ENCODE measurements at places on chromosomes 16 and 17.

- H3K4me3 ChIP-seq: no peak overlapping the region
- no peaks in the 10 kb centered on the region for H3K36me3 ChIP-seq
- H3K27me3 ChIP-seq: no peaks in the 10 kb centered on the region
These were observed 47.9 kb upstream of the NLK start for GRCh38 chr17:27994586-27994985.

- DNase-seq: peak; percentile 31
- no peaks in the 10 kb centered on the region for H3K36me3 ChIP-seq
- H3K27ac ChIP-seq: no peak overlapping the region
- H3K4me3 ChIP-seq: peak overlapping the region; percentile 75
- H3K4me1 ChIP-seq: peaks cover 79% of the 10 kb centered on the region
These were observed 800 bp downstream of the PLEKHH3 start for GRCh38 chr17:42675965-42676423.

DNA sequence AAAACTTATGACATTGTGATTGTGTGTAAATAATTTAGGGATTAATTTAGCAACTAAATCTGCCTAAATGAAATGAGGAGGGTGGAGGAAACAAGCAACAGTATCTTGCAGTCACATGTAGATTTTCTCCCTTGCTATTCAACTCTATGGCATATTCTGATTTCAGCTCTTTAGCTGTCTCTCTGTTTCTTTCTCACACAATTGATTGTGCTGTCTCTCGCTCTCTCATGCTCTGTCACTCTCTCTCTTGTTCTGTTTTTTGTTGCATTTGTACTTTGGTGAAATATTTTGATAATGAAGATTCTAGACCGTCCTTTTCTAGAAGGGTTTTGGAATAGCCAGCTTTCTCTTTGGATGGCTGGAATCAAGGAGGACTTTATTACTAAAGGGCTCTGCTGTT, 70.6 kb downstream of the BCAS3 start:
- no peak for DNase-seq
- no peaks in the 10 kb centered on the region for H3K36me3 ChIP-seq
- no peak overlapping the region for H3K27ac ChIP-seq

GRCh38 chr16:57906382-57907316, 64.3 kb downstream of the CNGB1 start:
- no peaks in the 10 kb centered on the region for H3K4me1 ChIP-seq
- H3K4me3 ChIP-seq: no peak overlapping the region
- H3K27me3 ChIP-seq: no peaks in the 10 kb centered on the region
- no peak overlapping the region for H3K27ac ChIP-seq
- H3K36me3 ChIP-seq: no peaks in the 10 kb centered on the region

DNA sequence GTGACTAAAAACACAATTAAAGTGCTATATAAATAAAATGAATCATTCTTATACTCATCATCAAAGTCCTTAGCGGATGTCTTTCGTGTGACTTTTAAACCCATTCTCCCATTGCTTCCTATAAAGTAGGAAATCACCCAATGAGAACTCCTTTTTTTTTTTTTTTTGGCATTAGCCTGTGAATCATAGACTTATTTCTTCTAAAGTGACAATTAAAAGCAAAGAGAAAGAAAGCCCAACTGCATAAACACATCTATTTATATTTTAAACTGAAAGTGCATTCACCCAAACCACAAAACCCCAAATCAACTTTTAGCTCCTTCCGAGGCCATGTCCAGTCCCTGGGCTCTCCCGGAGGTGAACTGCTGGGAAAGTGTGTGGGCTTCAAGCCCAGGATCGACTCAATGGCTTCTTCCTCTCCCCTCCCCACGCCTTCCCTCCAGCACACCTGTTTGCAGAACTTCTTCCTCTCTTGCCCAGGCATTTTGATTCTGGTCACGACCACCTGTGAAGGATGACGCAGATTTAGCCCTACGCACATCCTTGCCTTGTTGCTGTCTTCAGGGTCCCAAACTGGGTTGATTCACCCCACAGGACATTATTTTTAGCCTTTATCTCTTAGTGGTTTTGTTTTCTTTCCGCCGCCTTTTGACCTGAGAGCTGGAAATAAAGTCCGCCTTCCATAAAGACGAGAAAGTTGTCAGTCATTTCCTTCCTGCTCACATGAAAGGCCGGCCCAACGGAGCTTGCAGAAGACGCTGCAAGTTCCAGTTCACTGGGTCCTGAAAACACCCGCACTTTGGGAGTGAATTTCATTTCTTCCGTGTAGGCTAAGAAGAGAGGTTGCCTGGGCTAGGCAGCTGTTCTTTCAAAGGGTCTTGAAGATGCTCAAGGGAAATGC, 166.8 kb downstream of the MAP2K6 start:
- H3K27me3 ChIP-seq: no peaks in the 10 kb centered on the region
- DNase-seq: no peak
- H3K36me3 ChIP-seq: no peaks in the 10 kb centered on the region
- H3K4me3 ChIP-seq: peak overlapping the region; percentile 45

- no peaks in the 10 kb centered on the region for H3K36me3 ChIP-seq
- H3K4me3 ChIP-seq: no peak overlapping the region
- no peak for DNase-seq
- H3K4me1 ChIP-seq: peaks cover 19% of the 10 kb centered on the region
- H3K27ac ChIP-seq: no peak overlapping the region
These were observed 7.2 kb downstream of the SLC47A1 start for GRCh38 chr17:19540706-19541370.

DNA sequence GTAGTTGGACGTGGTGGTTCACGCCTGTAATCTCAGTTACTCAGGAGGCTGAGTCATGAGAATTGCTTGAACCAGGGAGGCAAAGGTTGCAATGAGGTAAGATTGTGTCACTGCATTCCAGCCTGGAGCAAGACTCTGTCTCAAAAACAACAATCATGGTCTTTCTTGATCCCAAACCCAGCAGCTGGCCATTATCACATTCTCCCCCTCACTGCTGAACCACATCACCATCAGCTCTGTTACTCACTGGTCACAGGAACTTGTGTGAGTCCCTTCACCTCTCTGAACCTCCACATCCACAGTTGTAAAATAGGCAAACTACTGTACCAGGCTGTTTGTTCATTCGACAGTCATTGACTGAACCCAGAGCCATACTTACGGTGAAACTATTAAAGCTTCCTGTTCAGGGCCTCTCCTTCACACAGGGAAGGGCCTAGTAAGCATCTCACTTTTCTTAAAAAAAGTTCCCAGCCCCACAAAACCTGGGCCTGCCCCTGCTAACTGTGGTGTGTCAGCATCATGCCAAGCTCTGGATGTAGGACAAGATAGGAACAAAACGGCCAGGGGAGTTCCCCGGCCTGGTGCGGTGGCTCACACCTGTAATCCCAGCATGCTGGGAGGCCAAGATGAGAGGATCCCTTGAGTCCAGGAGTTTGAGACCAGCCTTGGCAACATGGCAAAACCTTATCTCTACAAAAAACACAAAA, 104.7 kb downstream of the COPRS start:
- no peak overlapping the region for H3K27ac ChIP-seq
- no peak overlapping the region for H3K4me3 ChIP-seq
- no peak for DNase-seq
- H3K36me3 ChIP-seq: no peaks in the 10 kb centered on the region
- no peaks in the 10 kb centered on the region for H3K4me1 ChIP-seq
- no peaks in the 10 kb centered on the region for H3K27me3 ChIP-seq

GRCh38 chr17:68292689-68293040, 1.4 kb downstream of the ARSG start:
- peak overlapping the region; percentile 97 for H3K27ac ChIP-seq
- H3K4me3 ChIP-seq: peak overlapping the region; percentile 55
- DNase-seq: no peak
- H3K36me3 ChIP-seq: no peaks in the 10 kb centered on the region
- peaks cover 82% of the 10 kb centered on the region for H3K4me1 ChIP-seq

DNA sequence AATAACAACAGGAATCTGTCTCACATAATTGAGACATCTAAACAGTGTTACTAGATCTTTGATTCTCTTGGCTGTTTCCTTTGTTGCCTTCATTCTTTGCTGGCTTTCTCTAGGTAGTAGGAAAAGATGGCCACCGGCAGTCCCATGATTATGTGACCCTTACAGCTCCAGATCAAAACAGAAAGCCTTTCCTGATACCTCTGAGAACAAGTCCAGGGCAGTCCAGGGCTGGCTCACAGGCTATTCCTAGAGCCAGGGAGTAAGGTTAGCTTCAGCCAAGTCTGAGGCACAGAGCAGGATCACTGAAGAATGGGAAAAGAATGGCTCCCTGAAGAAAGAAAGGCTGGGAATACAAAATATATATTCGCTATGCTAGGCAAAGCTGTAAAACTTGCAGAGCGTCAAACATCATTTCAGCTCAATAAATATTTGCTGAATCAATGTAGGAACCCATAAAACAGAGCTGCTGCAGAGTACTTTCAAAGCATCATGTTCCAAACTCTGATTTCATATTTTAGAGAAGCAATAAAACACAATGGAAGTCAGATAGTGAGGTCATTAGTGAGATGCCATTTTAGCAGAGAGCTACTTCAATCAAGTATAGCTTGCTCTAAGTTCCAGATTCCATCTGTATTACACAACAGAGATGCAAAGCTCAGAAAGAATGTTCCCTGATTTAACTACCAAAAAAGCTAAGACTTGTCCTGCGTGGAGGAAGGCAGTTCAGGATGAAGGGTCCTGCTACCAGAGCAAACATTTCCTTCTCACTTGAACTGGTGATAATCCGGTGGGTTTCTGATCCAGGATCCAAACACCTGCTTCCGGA, 23.4 kb downstream of the ADAT1 start:
- no peak overlapping the region for H3K4me3 ChIP-seq
- no peak overlapping the region for H3K27ac ChIP-seq
- peaks cover 54% of the 10 kb centered on the region for H3K36me3 ChIP-seq
- no peak for DNase-seq

- peaks cover 24% of the 10 kb centered on the region for H3K4me1 ChIP-seq
- no peak overlapping the region for H3K4me3 ChIP-seq
- peaks cover 27% of the 10 kb centered on the region for H3K27me3 ChIP-seq
- no peak for DNase-seq
These were observed 18.3 kb upstream of the ADGRG3 start for GRCh38 chr16:57649846-57650245.

DNA sequence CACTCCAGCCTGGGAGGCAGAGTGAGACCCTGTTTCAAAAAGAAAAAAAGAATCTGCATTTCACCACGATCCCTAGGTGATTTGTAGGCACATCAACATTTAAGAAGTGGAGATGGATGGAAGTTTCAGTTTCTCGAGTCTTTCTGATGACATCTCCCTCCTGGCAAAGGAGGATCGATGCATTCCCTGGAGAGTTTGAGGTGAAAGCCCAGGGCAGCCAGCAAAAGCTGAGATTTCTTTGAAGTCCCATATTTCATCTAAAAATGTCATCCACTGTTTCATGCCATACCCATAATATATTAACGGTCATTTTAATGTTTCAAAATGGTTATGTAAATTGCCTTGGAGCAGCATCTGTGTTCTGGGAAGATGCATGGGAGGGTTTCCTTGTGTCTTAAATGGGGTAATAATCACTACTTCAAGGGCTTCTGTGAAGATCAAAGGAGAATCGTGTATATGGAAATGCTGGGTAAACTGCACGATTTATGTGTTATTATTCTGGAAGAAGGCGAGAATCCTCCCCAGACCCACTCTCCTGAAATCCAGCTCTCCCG, 63.4 kb downstream of the KATNIP start:
- peaks cover 6% of the 10 kb centered on the region for H3K36me3 ChIP-seq
- no peak overlapping the region for H3K27ac ChIP-seq
- H3K4me1 ChIP-seq: no peaks in the 10 kb centered on the region

DNA sequence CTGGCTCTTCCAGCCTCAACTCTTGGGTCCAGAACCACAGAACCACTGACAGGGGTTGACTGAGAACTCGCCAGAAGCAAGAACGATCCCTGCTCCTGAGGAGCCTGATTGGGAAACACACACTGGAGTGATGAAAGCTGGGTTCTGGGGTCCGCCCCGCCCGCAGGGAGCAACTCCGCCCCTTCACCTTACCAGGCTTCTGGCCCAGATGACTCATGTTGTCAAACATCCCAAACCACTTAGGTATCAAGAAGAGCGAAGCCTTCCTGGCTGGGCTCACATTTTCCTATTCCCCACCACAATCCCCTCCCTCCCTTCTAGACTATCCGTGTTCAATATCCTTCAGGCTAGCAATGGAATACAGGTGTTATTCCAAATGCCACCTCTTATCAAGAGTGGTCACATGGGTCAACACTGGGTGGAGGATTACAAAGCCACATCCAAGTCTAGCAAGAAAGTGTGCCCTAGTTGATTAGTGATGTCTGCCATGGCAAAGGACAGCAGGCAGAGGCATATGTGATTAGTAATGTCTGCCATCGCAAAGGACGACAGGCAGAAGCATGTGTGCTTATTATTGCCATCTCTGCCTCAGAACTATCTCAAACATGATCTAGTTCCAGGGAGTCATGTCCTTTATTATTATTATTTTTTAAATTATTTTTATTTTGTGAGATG, 70.5 kb downstream of the TIMM22 start:
- H3K4me3 ChIP-seq: no peak overlapping the region
- no peak overlapping the region for H3K27ac ChIP-seq
- H3K36me3 ChIP-seq: peaks cover 74% of the 10 kb centered on the region
- DNase-seq: no peak
- no peaks in the 10 kb centered on the region for H3K27me3 ChIP-seq

GRCh38 chr16:1494711-1495110, 1.6 kb downstream of the TELO2 start:
- DNase-seq: no peak
- H3K27ac ChIP-seq: no peak overlapping the region
- H3K4me3 ChIP-seq: peak overlapping the region; percentile 90
- peaks cover 46% of the 10 kb centered on the region for H3K36me3 ChIP-seq

DNA sequence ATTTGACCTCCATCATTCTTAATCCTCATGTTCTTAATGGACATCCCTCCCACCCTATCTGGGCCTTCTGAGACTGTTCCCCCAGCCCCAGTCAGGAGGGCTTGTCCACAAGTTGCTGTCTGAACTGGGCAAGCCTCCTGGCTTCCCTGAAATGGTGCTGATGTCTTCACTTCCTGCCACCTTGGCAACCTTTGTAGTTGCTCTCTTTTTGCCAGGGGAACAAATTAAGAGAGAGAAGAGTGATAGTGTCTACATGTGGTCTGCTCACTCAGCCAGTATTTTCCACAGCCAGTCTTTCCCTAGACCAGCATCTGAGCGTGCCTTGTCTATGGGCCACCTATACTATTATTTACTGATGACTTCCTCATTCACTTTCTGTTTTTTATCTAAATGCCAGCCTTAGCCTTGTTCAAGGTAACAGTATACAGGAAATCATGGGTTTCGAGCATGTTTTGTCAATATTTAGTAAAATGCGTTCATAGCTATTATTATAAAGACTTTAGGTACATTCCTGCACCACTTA, 710.1 kb downstream of the MAF start:
- DNase-seq: no peak
- no peaks in the 10 kb centered on the region for H3K27me3 ChIP-seq
- H3K36me3 ChIP-seq: no peaks in the 10 kb centered on the region
- no peak overlapping the region for H3K27ac ChIP-seq

DNA sequence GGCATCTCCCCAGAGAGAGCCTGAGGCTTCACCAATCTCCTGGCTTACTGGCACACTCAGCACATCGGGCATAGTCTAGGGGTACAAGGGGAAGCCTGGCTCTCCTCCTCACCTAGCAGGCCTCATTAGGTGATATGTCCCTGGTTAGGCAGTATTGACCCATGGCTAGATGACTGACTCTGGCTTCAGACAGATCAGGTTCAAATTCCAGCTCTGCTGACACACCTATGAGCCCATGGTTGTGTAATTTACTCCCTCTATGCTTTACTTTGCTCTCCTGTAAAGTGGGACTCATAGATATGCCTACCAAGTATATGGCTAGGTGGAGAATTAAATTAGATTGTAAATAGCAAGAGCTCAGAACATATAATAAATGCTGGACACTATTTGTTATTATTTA, 157.3 kb upstream of the IRX3 start:
- peaks cover 7% of the 10 kb centered on the region for H3K27me3 ChIP-seq
- DNase-seq: no peak
- H3K36me3 ChIP-seq: no peaks in the 10 kb centered on the region
- H3K4me1 ChIP-seq: no peaks in the 10 kb centered on the region

GRCh38 chr16:7888411-7888810, 555.8 kb downstream of the RBFOX1 start:
- no peaks in the 10 kb centered on the region for H3K27me3 ChIP-seq
- no peak overlapping the region for H3K4me3 ChIP-seq
- no peak for DNase-seq
- no peaks in the 10 kb centered on the region for H3K4me1 ChIP-seq
- no peak overlapping the region for H3K27ac ChIP-seq

Data from CD14-positive monocyte (primary cell).